ENCODE measurements at places on chromosomes 3 and 15.

GRCh38 chr3:149647285-149647684 is 10.5 kb downstream of the WWTR1 start:
- DNase-seq = no peak

DNA sequence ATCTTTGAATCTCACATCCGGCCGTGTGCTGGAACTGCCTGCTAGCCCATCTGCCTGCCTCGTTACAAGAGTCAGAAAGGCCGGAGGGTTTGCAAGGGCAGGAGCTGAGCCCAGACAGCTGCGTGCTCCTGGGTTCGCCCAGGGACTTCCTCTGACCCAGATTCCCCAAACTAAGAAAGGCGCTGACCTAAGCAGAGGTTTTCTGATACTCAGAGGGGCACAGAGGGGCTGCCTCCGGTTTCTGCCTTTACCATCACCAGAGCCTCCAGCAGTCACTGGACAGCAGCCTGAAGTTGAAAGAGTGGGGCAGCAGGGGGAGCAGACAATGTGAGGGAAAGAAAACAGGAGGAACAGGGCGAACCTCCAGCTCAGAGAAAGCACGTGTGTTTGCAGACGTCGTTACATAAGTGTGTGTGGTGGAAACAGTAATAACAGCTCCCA is 33.4 kb upstream of the RAD18 start:
- peak; percentile 21 for DNase-seq

DNA sequence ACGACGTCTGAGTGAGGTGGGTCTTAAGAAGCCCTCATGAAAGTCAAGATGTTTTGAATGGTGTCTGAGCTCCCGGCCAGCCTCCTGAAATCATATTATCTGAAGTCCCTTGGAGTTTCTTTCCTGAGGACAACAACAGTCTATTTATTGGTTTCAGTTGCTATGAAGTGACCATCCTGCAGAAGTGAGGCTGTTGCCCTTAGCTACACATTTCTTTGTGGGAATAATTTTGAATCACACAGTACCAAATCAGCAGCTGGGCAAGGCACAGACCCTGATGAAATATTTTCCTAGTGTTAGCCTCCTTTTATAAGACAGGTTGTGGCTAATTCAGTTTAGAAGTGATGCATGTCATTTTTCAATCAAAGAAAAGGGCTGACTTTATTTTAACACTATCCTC is 220.7 kb upstream of the AZI2 start:
- no peak for DNase-seq

DNA sequence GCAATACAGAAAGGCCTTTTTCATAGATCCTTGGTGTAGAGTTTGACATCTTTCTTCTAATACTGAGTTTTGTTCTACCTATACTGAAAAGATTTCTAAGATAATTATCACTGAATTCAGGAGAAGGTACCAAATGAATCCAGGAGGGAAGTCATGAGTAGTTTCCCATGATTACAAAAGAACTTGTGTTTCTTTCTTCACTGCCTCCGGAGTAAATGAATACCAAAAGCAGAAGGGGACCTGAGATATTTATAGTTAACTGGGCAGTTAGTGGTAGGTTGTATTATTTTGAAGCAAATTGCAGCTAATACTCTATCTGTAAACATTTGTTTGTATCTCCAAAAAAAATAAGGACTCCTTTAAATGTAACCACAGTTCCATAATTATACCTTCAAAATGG is 175.4 kb downstream of the SUCNR1 start:
- DNase-seq = no peak

DNA sequence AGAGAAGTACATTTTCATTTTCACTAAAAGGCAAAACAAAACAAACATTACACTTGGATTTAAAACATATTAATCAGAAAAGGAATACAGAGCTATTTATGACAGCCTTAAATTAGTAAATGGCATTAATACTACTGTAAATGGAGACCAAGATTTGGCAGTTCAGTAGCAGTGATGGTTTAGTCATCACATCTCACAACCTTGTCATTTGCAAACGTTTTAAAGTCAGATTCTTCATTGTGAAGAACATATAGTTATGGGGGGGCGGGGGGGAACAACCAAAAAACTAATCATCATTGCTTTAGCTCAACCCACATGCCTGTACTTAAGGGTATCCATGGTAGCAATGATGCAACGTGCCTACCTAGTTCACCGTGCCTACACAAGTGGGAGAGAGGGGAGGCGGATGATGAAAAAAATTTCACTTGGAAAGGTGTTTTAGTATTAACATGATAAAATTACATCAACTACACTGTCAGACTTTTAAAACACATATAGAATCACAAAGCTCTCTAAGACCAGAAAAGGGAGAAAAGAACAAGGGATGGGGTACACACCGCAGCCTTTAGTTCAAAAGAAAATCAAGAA is 40.1 kb downstream of the DLG1 start:
- DNase-seq = no peak

- DNase-seq = no peak
Observed at GRCh38 chr3:63278171-63279004, at the start of gene SYNPR. Gene SYNPR, plus strand, starts transcription at chr3:63278308.

GRCh38 chr3:8838234-8838633 is 68.8 kb upstream of the OXTR start:
- no peak for DNase-seq

DNA sequence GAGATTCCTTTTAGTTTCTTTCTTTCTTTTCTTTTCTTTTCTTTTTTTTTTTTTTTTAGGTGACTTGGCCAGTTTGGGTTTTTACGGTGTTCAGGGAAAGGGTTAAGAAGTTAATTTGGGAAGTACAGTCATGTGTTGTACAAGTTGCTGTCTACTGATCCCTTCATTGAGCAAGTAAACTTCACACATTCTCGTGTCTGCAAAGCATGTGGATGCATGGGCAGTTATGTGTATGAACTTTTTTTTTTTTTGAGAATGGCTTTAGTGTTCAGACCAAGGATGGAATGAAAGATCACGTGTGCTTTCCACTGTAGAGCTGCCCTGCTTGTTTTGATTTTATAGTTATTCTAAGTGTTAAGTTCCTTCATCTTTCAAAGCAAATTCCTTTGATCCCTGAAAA is 132.3 kb downstream of the PGPEP1L start:
- DNase-seq = no peak

GRCh38 chr3:112734736-112735350 is 93.9 kb upstream of the CCDC80 start:
- no peak for DNase-seq

- no peak for DNase-seq
Observed at GRCh38 chr3:116870379-116870778, 160.8 kb downstream of the TUSC7 start.

DNA sequence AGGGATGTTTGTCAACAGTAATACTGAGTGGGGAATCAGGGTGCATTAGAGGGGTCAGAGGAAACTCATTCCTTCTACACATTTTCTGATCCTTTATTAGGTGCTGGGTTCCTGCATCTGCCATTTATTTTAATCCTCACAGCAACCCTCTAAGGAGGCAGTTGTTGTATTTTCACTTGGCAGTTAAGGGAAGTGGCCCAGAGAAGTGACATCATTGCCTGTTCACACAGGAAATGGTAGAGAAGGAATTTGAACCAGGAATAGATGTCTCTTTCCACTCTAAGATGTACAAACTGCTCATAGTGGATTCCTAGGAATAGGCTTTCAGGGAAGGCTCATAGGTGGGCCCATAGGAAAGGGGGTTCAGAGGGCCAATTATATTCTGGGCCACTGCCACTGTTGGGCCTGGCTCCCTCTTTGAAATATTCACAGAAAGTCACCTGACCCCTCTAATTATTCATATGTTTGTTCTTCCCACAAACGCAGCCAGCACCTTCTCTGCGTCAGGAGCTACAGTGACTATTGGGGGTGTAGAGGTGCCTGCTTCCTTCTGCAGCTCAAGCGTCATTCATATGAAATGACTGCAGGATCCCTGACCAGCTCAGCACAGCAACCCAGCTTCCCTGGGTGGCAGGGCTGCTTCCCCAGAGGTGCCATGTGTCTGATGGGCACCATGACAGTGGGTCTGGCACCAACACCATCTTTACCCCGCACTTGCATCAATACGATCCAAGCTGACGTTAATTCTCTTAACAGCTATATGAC is 163.9 kb upstream of the SMAD3 start:
- no peak for DNase-seq

- DNase-seq = no peak
Observed at GRCh38 chr3:184639351-184639750, 72.5 kb downstream of the MAGEF1 start.

- no peak for DNase-seq
Observed at GRCh38 chr3:123755501-123755900, 128.6 kb downstream of the MYLK start.

- no peak for DNase-seq
Observed at GRCh38 chr15:63913786-63914315, 80.1 kb upstream of the HERC1 start.
